Activated CD4-positive, alpha-beta T cell treated with anti-CD3 and anti-CD28 coated beads for 48 hours (primary cell): ENCODE measurements at places on chromosomes 5 and 9.

GRCh38 chr5:89024045-89024444 lies 141.1 kb upstream of the MEF2C start:
- no peak for DNase-seq

GRCh38 chr9:38240051-38240450 lies 152.5 kb upstream of the ALDH1B1 start:
- no peak for DNase-seq

DNA sequence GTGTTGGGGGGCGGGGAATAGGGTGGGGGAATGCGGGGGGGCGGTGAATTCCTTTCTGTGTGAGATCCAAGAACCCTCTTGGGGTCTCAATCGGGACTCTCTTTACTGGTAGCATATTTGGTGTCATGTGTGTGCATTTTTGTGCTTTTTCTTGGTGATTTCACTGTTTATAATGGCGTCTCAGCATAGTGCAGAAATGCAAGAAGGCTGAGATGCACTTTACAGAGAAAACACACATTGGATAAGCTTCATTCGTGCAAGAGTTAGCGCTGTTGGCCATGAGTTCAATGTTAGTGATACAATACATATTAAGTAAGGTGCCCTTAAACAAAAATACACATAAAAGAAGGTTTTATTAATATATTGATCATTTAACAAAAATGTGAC lies 771 bp upstream of the ENTPD8 start:
- DNase-seq = no peak

- no peak for DNase-seq
These were observed 143.7 kb upstream of the SLC30A5 start for GRCh38 chr5:68950125-68950524.

DNA sequence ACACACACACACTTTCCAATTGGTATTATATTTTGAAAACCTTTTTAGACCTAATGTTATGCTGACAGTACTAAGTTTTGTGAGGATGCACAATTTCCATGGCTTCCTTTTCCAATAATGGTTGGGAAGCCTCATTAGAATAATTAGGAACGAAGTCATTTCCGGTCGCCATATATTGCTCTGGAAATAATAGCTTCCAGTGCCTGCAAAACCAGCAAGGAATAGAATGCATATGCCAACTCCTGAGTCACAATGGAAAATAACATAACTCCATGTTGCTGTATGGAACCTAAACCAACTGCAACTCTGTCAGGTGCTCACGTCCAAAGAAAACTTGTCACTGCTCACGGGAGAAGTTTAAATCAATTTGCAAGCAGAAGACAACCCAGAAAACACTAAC lies 222.0 kb downstream of the EBF1 start:
- no peak for DNase-seq

- no peak for DNase-seq
These were observed 190.4 kb downstream of the TARS1 start for GRCh38 chr5:33631139-33631538.

DNA sequence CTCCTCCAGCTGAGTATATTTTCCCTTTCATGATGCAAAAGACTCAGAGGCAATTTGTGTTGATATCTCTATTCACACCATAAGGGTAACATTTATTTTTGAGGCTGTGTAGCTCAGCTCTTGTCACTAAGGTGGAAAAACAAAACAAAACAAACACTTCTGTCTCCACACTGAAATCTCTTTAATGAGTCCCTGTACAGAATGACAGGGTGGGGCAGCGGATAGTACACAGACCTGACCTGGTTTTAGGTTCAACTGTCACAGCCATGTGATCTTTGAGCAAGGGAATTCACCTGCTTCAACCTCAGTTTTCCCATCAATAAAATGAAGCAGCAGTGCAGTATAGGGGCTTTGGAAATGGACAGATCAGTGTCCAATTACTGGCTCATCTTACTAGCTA lies 29.3 kb downstream of the TLR4 start:
- no peak for DNase-seq

- DNase-seq = no peak
These were observed 229.3 kb downstream of the GOLPH3 start for GRCh38 chr5:31944684-31945445.

DNA sequence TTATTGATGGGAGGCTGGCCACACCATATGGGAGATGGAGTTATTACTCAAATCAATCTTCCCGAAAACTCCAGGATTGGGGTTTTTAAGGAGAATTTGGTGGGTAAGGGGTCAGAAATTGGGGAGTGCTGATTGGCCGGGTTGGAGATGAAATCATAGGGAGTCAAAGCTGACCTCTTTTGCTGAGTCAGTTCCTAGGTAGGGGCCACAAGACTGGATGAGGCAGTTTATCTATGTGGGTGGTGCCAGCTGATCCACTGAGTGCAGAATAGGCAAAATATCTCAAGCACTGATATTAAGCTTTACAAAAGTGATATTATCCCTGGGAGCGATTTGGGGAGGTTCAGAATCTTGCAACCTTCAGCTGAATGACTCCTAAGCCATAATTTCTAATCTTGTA lies 75.7 kb upstream of the CLINT1 start:
- DNase-seq = no peak

- no peak for DNase-seq
These were observed 3.3 kb downstream of the LPAR1 start for GRCh38 chr9:111034898-111035539.

- DNase-seq = no peak
These were observed 64.4 kb downstream of the ANXA1 start for GRCh38 chr9:73216100-73216499.

GRCh38 chr5:4387290-4387689 lies 752.8 kb upstream of the ADAMTS16 start:
- no peak for DNase-seq

DNA sequence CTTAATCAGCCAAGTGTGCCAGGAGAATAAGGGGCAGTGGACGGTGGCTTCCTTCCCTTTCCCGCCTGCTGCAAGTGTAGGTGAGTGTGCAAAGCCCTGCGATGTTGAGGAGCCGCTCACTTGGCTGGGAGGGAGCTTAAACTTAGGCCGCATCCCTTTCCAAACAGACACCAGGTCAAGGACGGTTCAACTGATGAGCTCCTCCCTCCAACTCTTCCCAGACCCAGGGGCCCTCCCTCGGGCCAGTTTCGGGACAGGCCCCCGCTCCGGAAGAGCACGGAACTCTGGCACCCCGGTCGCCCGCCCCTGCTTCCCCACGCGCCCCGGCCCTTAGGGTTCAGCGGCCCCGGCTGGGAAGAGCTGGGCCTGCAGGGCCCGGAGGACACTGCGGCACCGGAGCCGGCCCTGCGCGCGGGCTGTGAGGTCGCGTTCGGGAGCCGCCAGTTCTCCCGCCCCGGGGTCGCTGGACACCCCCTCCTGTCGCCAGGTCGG lies 481 bp downstream of the MRPL36 start:
- peak; percentile 52 for DNase-seq

- no peak for DNase-seq
These were observed 124.6 kb upstream of the MTAP start for GRCh38 chr9:21677834-21678233.

GRCh38 chr5:103849934-103850333 lies 287.3 kb upstream of the NUDT12 start:
- no peak for DNase-seq

- DNase-seq = no peak
These were observed 5.7 kb downstream of the CD180 start for GRCh38 chr5:67190861-67191260.

DNA sequence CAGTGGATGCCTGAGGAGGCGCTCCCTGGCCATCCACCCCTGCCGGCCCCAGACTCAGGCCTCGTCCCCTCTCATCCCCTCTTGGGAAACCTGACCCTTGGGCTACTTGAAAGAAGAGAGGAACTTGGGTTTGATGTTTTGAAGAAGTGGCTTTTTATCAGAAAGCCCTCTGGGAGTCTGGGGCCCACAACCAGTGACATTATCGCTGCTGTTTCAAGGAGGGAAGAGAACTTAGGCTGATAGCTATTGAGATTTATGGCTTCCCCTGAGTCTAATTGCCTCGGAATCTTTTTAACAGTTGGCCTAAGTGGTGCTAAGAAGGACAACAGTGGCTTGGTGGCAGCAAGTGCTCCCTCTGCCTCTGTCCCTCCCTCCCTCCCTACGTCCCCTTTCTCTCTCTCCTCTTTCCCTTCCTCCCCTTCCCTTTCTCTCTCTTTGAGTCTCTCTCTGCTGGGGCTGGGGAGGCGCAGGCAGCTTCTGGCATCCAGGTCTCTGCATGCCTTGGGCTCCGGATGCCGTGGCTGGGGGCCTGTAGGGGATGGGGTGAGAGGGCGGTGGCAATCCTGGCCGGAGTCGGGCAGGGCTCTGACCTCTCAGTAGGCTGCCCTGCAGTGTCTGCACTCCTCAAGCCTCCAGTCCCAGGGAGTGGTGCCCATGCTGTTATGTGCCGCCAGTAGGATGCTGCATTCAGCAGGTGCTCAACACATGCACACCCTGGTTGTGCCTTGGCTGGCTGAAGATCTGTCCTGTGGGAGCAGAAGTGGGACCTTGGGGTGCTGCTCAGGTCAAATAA lies 49.6 kb upstream of the RXRA start:
- no peak for DNase-seq

- no peak for DNase-seq
These were observed 2.8 kb downstream of the ZNF608 start for GRCh38 chr5:124743602-124744169.

- DNase-seq = no peak
These were observed 160.7 kb upstream of the PITX1 start for GRCh38 chr5:135194573-135195269.

- peak; percentile 29 for DNase-seq
These were observed 7.1 kb upstream of the KLF9 start for GRCh38 chr9:70421272-70422180.

GRCh38 chr9:10168241-10168640 lies 444.6 kb downstream of the PTPRD start:
- no peak for DNase-seq

GRCh38 chr5:61779743-61780142 lies 447.7 kb downstream of the ZSWIM6 start:
- DNase-seq = no peak

DNA sequence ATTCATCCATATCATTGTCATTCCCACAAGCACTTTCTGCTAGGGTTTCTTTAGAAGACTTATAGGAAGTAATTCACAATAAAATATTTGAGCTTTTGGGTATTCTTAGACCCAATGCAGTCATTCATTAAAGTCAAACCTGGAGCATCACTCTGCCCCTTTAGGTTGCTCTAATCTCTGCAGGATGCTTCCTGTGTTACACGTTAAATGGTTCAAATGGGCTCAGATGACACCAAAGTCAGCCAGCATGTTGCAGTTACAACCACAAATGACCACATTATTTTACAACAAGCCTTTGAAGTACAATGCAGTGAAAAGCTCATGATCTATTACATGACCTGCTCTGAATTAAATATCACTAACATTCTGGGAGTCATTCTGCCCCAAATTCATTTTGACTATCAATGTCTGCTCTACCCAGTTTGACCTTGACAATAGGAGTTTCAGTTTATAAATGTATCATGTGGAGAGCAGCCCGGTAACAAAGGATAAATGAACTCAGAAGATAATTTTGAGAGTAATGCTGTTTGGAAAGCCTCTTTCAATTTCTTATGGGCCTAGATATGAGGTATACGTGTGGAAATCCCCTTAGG lies 668.6 kb upstream of the DMAC1 start:
- DNase-seq = no peak

DNA sequence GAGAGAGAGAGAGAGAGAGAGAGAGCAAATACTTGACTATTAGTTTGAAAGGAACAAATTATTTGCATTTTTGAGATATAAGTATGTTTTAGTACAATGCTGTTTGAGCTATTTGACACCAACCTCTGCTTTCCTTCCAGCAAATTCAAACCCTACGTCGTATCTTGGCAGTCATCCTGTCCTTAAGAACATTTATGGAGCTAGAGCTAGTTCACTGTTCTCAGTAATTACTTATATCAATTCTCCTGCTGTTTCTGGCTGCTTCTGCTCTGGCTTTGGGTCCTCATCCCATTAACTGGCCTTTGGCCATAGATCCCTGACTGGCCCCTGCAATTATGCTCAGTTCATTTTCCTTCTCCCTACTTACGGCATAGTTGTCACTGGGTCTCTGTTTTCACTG lies 19.9 kb upstream of the ERAP2 start:
- no peak for DNase-seq

- no peak for DNase-seq
These were observed 10.0 kb downstream of the LRRC70 start for GRCh38 chr5:62588668-62589067.

DNA sequence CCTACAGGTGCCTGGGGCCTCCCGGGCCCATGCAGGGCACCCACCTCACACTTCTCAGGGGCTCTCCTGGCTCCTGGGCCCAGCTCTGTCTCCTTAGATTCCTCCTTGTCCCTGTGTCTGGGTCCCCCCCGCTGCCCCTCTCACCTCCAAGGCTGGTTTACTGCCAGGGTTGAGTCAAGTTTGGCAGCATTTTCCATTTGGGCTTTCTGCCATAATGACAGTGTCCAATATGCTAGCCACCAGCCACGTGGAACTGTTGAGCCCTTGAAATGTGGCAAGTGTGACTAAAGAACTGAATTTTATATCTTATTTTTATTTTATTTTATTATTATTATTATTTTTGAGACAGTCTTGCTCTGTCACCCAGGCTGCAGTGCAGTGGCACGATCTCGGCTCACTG lies 1.9 kb downstream of the TTC16 start:
- DNase-seq = no peak

DNA sequence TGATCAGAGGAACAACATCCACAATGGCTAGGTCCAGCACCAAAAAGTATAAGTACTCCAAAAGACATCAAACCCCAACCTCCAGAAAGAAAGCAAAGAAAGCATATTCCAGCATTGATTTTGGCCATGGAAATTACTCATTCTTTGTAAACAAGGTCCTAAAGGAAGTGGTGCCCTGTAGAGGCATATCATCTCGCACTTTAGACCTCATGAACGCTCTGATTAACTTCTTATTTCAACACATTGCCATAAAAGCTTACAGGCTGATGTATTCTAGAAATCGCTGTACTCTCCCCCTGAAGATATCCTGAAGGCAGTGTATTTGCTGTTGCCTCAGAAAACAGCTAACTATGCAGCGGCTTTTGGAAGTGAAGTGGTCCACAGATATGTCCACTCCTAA lies 82.7 kb upstream of the TNPO1 start:
- no peak for DNase-seq

DNA sequence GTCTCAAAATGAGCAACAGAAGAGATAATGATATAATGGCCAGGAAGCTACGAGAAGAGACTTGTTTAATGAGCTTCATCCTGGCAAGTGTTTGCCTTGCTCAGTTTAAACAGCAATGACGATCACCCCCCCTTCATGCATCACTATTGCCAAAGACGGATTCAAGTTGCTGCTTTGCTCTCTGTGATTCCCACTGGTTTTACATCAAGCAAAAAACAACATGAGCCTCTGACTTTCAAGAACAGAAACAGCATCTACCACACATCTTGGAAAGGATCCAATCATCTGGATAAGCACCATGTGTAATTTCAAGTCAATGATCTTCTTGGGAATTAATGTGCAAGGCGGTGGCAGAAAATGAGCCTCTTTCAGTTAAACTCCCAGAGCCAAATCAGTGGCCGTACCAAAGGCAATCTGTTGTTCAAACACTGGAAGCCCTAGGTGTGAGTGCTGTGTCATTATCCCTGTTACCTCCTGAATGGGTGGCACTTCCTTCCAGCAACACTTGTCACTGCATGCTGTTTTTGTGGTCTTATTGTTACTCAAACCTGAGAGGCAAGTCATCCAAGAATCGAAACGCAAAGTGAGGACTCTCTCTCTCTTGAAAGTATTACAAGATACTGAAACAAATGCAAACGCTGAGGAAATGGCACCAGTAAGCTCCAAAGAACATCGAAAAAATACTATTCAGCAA lies 72.8 kb downstream of the MED27 start:
- peak; percentile 60 for DNase-seq
